ENCODE measurements at places on chromosomes 16 and 17.
A peak's percentile ranks its signal among the peaks of the same experiment; 100 is the strongest.

DNA sequence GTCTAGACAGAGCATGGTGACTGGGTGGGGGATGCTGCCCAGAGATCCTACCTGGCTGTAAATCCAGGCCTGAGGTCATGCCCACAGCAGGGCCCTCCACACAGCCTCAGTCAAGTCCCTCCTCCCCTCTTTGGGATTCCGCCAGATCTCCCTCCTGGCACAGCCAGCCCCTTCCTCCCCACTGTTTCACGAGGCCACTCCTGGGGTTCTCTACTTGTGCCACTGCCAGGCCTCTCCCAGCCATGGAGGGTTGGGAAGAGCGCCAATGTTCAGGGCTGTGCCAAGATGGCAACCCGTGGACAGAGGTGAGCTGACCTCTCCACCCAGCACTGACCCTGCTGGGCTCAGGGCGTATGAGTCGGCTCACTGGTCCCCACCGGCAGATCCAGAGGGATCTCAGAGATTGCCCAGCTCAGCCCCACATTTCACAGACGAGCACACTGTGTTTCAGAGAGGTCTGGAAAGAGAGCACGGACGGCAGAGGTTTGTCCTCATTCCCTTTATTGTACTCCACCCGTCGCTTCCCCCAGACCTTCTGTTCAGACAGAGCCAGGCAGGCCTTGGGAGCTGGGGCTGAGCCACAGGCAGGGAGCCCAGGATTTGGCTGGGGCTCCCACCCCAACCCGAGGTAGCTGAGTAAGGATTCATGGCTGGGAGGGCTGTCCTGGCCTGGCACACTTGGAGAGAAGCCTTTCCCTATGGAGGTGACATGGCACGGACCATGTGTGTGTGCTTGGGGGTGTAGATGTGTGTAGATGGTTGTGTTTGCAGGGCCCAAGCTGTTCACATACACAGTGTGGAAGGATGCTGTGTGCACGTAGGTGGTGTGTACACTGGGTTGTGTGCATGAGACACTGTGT, 3.5 kb upstream of the CAMKK1 start:
- no peak for DNase-seq

DNA sequence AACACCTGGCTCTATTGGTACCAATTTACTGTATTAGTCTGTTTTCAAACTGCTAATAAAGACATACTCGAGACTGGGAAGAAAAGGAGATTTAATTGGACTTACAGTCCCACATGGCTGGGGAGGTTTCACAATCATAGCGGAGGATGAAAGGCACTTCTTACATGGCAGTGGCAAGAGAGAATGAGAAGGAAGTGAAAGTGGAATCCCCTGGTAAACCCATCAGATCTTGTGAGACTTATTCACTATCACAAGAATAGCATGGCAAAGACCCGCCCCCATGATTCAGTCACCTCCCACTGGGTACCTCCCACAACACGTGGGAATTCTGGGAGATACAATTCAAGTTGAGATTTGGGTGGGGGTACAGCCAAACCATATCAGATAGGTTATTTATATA, 22.6 kb upstream of the GOSR1 start:
- no peak for DNase-seq

DNA sequence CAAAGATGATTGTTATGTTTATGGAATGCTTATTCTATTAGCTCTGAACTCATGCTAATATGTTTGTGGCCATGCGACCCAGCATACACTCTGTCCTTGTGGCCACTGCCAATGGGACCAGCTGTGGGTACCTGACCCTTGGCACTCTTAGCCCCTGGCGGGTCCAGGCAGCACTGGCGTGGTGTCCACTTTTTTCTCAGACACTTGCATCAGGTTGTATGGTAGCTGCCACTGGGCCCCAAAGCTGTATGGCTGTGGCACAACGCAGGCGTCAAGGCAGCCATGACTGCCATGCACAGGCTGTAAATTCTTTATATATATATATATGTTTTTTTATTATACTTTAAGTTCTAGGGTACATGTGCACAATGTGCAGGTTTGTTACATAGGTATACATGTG, 12.2 kb upstream of the WNT9B start:
- no peak for DNase-seq

GRCh38 chr16:69438465-69438864, 14.0 kb downstream of the CYB5B start:
- no peak for DNase-seq

GRCh38 chr17:38869526-38870258, at the start of gene LASP1:
Gene LASP1 (plus strand): TSS chr17:38870058. CDS start chr17:38870190, 132 bp downstream.
- DNase-seq: peak; percentile 87

DNA sequence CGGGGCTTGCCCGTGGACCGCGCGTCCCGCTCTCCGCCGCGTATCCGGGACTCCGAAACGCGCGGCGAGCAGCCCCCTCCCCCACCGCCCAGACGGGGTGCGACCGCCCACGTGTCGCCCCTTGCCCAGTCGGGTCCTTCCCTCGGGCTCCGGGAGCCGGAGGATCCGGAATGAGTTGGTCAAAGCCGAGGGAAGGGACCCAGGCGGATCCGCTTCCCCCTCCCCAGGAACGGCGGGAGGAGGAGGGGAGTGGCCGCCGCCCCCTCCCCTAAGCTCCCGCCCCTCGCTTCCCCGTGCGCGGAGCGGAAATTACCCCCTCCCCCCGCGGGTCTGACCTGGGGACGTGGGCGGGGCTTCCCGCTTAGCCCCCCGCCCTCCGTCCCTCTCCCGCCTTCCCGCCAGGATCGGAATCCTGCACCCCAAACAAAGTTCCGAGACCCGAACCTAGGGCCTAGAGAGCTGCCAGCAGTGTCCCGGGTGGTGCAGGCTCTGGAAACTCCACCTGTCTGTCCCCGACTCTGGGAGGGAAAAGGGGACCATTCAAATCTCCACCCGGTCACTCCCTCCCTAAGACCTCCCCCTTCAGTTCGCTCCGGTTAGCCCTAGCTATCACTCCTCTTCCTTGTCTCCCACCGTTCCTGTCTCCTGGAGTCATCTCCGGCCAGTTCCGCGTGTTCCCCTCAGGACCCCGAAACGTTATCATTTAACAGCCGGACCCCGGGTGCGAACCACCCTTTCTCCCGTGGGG, 1.0 kb upstream of the IGF2BP1 start:
- no peak for DNase-seq

DNA sequence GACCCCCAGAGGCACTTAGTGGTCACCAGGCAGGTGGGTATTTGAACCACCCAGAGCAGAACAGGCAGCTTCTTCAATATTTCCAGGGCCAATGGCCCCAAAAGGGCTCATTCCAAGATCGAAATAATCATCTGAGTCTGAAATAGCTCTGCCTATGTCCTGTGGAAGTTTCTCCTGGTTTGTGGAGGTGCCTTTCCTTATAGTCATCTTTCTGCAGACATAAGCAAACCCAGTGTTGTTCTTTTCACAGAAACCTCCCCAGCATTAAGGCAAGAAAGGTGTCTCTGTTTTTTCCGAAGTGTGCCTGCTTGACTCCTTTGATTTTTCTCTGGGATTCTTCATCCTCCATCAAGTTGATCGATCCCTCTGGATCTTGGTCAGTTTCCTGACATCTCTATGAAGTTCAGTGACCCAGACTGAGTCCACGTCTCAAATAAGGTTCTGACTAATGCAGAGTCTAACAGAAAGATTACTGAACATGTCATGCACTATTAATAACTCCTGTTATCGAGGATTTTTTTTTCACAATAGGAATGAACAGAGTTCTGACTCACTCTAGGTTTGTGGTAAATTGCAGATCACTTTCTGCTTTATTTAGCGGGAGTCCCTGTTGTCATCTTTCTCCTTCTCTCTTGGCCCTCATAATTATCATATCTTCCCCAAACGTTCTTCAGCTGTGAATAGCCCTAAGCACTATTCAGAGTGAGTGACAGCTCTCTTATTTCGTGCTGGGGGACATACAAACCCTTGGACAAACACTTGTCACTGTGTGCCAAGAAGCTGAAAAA, 1.5 kb downstream of the LRRC3C start:
- DNase-seq: no peak

DNA sequence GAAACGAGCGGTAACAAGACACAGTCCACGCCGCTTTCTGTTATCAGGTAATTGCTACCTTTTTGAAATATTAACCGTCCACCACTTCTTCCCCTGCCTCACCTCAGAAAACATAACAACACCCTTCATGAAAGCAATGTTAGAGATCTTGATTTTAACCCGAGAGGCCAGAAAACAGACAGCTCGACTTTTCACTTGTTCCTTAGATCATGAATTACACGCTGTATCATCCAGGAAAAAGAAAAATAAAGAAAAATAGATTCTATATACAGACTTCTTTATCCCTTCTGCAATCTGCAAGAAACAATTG, 957.1 kb upstream of the SOX9 start:
- no peak for DNase-seq

- no peak for DNase-seq
Observed at GRCh38 chr17:38942696-38943334, 17.4 kb downstream of the LASP1NB start.

GRCh38 chr16:12436201-12436657, 367.5 kb downstream of the CPPED1 start:
- no peak for DNase-seq

DNA sequence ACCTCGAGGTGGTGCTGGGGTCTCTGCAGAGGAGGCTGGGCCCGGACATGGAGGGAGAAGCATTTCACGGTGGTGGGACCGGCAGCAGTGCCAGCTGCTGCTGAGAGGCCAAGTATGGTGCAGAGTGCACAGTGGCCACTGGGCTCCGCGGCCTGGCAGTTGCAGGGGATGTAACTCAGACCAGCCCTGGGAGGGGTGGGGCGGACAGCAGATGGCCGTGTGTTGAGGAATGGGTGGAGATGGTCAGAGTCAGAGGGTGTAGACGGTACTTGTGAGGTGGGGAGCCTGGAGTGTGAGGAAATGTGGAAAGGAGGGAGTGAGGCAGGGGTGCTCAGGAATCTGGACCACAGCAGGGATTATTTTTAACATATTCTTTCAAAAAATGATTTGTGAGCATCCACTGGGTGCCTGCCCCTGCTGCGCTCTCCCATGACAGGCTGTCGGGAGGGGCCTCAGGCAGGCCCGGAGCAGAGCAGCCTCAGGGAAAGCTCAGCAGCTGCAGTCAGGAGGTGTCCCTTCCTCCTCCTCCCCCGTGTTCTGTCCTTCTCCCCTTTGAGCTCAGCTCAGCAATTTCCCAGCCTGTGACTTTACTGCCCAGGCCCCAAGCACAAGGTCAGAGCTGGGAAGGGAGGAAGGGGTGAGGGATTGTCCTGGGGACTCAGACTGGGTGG, 113.1 kb downstream of the RAP1GAP2 start:
- DNase-seq: no peak

GRCh38 chr16:4481526-4481925, 5.3 kb downstream of the HMOX2 start:
- no peak for DNase-seq

GRCh38 chr17:47279062-47279801, 25.6 kb downstream of the ITGB3 start:
- peak; percentile 84 for DNase-seq

GRCh38 chr16:8882041-8882617, at the start of gene LITAFD:
Gene LITAFD (plus strand): TSS chr16:8882351. CDS start chr16:8884356, 2,005 bp downstream.
- no peak for DNase-seq

- DNase-seq: no peak
Observed at GRCh38 chr16:70679671-70680494, 6.0 kb downstream of the MTSS2 start.

DNA sequence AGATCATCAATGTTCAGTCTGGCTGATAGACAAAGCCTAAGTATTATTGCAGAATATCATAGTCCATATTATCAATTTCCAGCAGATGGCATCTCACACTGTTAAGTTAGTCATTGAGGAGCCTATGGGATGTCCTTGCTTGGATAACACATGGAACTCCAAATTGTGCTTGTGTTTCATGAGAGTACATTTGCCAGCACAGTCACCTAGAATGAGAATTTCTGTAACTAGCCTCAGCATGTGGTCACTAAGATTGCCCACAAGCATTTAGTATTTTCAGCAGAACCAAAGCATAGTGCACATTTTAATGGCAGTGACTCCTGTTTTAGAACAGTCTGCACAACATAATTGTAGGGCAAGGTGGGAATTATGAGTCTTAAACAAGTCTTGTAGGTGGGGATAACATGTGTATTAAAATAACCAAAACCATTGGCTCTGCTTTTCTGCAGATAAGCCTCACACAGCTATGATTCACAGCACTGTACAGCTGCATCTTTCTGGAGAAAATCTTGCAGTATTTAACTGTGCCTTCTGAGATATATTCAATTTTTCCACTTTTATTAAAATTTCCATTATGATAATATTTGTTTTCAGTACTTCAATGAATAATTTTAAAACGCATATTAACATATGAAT, 882.8 kb upstream of the SOX9 start:
- no peak for DNase-seq

DNA sequence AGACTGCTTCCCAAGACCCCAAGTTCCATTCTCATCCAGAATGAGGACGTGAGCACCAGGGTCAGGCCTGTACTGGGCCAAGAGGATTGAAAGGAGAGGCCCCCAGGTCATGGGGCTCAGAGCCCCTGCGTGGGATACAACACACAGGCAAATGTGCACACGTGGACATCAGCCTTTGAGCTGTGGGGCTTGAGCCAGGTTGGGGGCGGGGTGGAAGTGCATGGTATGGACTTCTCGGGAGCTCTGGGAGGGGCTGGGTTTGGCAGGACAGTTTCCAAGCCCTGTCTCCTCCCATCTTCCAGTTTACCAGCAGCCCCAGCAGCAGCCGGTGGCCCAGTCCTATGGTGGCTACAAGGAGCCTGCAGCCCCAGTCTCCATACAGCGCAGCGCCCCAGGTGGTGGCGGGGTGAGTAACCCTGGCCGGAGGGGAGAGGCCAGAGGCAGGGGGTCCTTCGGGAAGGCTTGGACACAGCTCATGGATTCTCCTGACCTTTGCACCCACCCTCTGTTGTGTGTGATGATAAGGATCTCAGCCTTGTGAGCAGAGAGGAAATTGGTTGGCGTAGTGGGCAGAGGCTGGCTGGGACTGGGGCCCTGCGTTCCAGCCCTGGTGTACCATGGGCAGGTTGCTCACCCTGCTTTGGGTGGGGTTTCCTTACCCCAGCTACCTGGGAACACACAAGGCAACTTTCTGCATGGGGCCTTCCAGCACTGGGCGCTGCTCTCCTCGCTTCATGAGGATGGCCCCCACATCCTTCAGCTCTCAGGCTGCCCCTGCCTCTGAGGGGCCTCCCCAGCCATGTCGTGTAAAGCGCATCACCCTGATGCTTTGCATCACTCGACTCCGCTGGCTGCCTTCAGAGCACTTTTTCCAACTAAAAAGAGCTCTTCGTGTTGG, 10.4 kb upstream of the LASP1NB start:
- DNase-seq: no peak

DNA sequence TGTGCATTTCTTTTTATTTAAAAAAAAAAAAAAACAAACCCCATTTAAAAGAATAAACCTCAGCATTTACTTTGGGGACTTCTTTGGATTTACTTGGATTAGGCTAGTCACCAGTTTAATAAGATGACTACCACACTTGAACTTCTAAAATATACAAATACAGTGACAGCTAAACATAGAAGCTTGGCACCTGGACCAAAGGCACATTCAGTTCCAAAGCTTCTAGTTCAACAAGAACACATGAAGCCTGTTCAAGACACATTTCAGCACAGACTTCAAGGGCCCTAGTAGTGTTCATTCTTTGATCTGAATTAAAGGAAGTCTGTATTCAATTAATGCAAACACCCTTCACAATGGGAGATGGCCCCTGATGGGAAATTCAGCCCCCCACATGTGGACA, 11.6 kb upstream of the ROGDI start:
- no peak for DNase-seq

GRCh38 chr16:67260426-67261063, 11.8 kb downstream of the SLC9A5 start:
- no peak for DNase-seq

Measured in uterus (tissue), 4 donors.